Testis (tissue), 5 donors: ENCODE measurements at places on chromosomes 7 and 10. TPM values are rescaled to one million over a fixed set of nuclear protein-coding genes. Genes with fewer than 3 reads are reported as not detected.

Gene DGKB
- total RNA-seq = 0.55 TPM

Gene ACTL6B
- 0.79 TPM for total RNA-seq

Gene PTF1A
- total RNA-seq = 5.1 TPM

Gene CFAP58
- total RNA-seq = 10.1 TPM

Gene ODAD2
- total RNA-seq = 38.7 TPM

Gene PRKG1
- 15.3 TPM for total RNA-seq

Gene GLCCI1
- total RNA-seq = 30.2 TPM

Gene GALNT17
- total RNA-seq = 29.4 TPM

Gene UCMA
- total RNA-seq = not detected

Gene SLC13A1
- not detected for total RNA-seq

Gene IFIT1
- 15.3 TPM for total RNA-seq

Gene UCN3
- not detected for total RNA-seq
